NCI-H2081 (cell line): ENCODE measurements at places on chromosomes 16 and 17.

DNA sequence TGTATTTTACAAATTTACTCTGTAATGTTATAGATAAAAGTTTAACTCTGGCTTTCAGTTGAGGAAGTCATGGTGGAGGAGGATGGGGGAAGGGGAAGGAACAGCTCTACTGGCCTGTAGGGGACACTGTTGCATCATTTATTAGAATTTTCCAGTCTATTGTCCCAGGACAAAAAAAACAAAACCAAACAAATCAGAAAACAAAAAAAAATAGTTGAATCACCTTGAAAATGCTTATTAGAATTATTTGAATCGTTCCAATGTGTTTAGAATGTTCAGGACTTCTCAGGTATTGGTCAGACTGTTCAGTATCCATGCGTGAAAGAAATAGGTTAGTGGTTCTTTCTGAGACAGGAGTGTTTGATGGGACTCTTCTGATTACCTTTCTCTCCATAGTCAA, 242.0 kb downstream of the FTO start:
- DNase-seq: peak; percentile 14

- no peak for DNase-seq
These were observed 6.3 kb downstream of the MYBBP1A start for GRCh38 chr17:4548721-4549531.

- no peak for DNase-seq
These were observed 14.5 kb downstream of the SLC7A6OS start for GRCh38 chr16:68296291-68296690.

- peak; percentile 26 for DNase-seq
These were observed 354.1 kb downstream of the SEC14L1 start for GRCh38 chr17:77494664-77495435.

DNA sequence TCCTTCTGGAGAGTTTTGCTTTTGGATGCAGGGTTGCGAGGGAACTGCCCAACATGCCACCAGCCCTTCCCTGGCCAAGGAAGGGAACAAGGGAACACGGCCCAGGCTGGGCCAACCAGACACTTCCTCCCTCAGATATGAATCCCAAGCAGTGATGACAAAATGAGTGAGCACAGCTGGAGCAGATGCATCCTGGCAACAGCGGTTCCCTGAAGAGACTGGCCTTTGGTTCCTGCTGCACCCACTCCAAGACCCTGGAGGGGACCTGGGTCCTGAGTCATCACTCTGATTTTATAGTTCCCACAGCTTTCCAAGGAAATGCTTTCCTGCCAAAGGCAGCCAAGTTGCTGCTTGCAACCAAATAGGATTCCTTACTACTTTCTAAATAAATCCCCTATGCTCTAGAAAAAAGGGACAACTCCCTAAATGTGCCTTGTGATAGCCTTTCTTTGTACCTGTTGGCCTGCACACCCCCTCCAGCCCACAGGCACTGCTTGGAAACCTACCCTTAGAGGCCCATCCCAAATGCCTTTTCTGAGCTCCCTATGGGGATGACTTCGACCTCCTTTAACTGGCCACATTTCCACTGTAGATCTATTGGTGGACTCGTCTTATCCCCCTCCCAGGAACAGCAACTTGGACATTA, 5.3 kb downstream of the ST3GAL2 start:
- DNase-seq: no peak

DNA sequence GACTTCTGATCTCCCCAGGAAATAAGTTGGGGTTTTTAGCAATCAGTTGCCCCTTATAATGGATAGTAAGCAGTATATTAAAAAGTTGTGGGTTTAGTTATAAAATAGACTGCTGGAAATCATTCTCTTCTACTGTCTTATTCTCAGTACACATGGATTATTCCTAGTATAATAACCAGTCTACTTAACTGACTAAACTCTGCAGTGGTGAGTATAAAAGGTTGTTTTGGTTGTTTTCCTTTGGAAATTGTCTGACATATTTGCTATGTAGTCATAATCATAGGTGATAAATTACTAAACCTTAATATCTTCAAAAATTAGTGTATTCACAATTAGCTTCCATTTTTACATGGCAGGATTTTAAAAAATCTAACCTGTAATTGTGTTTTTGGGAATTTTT, 31.4 kb downstream of the CTCF start:
- no peak for DNase-seq

DNA sequence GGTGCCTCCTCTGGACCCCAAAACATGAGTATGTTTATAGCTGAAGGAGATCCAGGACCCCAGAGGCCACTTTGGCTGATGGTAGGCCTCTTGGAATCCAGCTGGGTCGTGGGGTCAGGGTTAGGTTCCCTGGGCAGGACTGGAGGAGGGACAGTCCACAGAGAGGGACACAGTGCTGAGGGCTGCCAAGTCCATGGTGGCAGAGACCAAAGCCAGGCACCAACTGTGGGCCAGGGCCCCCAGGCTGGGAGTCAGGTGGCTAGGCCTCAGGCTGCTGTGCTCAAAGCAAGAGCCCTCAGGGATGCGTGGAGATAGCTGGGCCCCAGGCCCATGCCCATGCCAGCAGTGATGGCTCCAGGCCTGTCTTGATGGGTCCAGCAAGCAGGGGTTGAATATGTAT, 44.1 kb downstream of the RAB11FIP4 start:
- no peak for DNase-seq

GRCh38 chr16:31181102-31181830, 1.3 kb downstream of the FUS start:
- DNase-seq: peak; percentile 6

GRCh38 chr16:89534252-89534756, 26.1 kb downstream of the SPG7 start:
- DNase-seq: no peak

DNA sequence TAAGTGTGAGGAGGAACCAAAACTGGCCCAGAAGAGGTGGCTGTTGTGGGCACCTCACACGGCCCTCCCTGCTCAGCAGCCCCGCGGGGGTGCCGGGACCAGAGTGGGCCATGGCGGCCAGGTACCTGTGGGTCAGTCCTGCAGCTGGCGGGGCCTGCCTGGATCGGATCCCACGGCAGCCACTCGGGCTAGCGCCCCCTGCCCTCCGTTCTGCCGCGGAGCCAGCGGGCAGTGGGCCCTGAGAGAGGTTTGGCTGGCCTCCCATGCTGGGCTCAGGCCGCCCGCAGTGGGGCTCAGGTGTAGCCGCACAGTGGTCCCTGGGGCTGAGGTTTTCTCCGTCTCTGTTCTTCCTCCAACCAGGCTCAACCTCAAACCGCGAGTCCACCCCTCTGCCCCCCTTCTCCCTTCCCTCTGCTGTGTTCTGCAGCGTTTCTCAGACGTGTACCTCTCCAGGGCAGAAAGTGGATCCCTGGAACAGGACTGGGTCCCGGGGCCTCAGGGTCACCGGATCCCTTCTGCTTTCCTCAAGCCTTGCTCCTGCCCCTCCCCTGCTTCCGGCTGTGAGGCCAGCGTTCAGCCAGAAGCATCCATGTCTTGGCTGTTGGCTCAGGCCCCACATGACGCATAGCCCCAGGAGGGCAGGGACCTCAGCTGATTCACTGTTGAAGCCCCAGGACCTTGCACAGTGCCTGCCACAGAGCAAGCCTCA, 28.6 kb upstream of the ITGA3 start:
- no peak for DNase-seq

- peak; percentile 82 for DNase-seq
These were observed 169.9 kb upstream of the MAF start for GRCh38 chr16:79770244-79771064.

DNA sequence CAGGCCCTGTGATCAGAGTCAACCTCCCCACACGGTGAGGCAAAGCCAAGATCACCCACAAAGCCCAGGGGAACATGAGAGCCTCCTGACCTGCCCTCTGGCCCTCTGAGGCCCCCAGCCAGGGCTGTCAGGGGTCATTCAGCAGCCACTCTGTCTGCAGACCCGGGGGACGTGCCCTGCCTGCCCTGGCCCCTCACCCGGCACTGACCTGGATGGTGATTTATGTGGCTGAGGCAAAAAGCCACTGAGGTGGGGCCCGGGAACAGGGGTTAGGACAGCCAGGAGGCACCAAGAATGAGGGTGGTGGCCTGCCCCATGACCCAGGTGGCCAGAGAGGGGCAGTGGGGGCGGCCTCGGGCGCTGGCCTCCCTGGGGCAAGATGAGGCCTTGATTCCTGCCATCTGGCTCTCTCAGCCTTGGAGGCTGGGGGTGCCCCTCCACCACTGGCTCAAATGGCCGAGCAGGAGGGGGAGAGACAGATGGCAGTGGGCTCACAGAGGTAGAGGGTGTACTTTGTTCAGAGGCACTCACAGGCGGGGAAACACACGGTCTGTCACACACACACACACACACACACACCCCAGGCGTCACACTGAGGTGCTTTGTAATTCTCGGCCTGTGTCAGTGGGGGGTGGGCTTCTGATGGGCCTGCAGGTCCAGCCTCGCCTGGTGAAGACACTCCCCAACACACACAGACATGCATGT, 174.0 kb upstream of the GSE1 start:
- DNase-seq: no peak

DNA sequence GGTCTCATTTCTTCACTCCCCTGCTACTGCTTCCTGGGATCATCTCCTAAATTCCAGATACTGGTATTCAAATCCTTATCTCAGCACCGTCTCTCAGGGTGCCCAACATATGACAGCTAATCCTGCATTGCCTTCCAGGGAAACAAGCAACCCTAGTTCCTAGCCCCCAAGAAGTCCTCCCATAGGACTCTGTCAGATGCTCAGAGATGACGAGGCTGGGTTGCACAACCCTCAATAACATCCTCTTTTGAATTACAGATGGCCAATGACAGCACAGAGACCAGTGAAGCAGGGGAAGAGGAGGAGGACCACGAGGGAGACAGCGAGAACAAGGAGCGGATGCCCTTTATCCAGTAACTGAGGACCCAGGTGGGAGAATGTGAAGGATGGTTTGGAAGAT, 45.0 kb upstream of the CLEC3A start:
- DNase-seq: no peak

DNA sequence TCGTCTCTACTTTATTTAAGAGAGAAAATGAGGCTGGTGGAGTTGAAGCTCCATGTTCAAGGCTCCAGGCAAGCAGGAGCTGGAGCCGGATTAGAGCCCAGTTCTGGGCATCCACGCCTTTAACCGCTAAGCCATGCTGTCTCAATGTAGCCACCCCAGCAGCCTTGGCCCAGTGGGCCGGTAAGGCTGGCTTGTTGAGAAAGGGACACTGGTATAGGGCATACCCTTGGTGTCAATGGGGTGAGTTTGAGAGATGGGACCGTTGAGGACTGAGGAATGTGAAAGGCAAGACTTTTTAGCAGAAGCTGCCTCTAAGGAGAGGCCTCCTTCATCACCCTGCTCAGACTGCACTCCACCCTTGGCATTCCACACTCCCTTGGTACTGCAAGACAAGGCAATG, 147.4 kb downstream of the CYLD start:
- DNase-seq: no peak

- no peak for DNase-seq
These were observed 262.4 kb upstream of the PSMD7 start for GRCh38 chr16:74034200-74034599.

DNA sequence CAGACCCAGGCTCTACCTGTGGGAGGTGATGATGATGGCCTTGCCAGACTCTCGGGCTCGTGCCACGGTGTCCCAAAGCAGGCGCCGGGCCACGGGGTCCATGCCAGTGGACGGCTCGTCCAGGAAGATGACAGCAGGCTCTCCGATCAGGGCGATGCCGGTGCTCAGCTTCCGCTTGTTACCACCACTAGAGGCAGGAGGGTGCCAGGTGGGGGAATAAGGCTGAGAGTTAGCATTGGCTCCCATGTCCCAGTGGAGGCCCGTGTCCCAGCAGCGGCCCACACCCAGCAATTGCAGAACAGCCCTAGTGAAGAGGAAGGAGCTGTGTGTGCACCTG, 10.3 kb upstream of the RNPS1 start:
- DNase-seq: no peak

DNA sequence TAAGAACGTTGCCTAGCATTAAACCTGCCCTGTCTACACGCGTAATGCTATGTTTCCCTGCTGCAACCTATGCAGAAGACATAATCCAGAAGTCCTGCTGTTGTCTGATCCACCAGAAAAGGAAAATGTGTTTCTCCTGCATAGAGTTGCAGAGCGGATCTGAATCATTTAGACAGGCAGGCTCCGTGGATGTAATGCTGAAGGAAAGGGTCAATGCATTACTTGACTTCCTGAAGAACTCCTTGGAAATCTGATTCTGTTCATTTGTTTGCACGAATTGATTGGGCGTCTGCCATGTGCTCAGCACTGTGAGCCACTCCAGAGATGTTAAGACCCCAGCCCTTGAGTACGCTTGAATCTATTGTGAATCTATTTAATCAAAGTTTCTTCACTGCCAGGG, 83.4 kb downstream of the FOXL1 start:
- no peak for DNase-seq

GRCh38 chr16:54288030-54288834, 1.6 kb upstream of the IRX3 start:
- DNase-seq: no peak

DNA sequence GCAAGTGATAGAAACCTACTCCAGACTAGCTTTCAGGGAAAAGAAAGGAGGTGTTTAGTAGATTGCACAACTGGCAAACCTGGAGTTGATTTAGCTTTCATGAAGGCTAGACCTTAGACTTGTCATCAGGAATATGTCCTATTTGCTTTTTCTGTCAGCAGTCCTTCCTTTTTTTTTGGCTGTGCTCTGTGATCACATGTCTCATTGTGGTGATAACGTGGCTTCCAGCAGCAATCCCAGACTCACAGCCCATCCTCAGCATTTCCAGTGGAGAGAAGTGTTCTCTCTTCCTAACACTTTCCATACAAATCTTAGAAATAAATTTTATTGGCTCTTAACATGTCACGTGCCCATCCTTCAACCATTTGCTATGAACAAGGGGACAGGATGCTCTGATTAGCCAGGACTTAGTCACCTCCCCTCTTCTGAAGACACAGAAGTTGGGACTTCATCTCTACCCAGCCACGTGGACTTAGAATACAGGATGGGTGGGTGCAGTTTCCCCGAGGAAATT, 74.7 kb downstream of the CDH13 start:
- DNase-seq: no peak

DNA sequence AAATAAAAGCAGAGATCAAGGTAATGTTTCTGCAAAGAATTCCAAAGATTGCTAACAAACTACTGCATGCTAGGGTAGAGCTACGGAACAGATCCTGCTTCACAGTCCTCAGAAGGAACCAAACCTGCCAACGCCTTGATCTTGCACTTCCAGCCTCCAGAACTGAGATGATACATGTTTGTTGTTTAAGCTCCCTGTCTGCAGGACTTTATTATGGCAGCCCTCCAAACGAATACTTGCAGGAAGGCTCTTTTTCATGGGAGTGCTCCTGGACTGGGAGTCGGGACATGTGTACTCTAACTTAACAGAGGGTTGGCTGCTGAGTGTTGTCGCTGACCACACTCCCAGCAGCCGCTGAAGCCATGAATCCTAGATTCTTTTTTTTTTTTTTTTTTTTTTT, 808.8 kb upstream of the EEF2KMT start:
- DNase-seq: no peak

- DNase-seq: no peak
These were observed 34.5 kb downstream of the TBC1D16 start for GRCh38 chr17:80000981-80001775.

- DNase-seq: no peak
These were observed 970 bp upstream of the TRAF7 start for GRCh38 chr16:2154533-2155090.
